ENCODE measurements at places on chromosomes 7 and 10. TPM values are rescaled to one million over a fixed set of nuclear protein-coding genes. Genes with fewer than 3 reads are reported as not detected.
A peak's percentile ranks its signal among the peaks of the same experiment; 100 is the strongest.

The GIMAP6 gene
- total RNA-seq: not detected

- H3K4me3 ChIP-seq: no peak overlapping the region
- H3K4me1 ChIP-seq: peaks cover 46% of the 10 kb centered on the region
- DNase-seq: no peak
- peak overlapping the region; percentile 71 for H3K27ac ChIP-seq
- H3K36me3 ChIP-seq: no peaks in the 10 kb centered on the region
- no peaks in the 10 kb centered on the region for H3K27me3 ChIP-seq
Measured at GRCh38 chr10:55146032-55146431, 345.0 kb upstream of the PCDH15 start.

The GNGT1 gene
- total RNA-seq: not detected

The DPP6 gene
- not detected for total RNA-seq

DNA sequence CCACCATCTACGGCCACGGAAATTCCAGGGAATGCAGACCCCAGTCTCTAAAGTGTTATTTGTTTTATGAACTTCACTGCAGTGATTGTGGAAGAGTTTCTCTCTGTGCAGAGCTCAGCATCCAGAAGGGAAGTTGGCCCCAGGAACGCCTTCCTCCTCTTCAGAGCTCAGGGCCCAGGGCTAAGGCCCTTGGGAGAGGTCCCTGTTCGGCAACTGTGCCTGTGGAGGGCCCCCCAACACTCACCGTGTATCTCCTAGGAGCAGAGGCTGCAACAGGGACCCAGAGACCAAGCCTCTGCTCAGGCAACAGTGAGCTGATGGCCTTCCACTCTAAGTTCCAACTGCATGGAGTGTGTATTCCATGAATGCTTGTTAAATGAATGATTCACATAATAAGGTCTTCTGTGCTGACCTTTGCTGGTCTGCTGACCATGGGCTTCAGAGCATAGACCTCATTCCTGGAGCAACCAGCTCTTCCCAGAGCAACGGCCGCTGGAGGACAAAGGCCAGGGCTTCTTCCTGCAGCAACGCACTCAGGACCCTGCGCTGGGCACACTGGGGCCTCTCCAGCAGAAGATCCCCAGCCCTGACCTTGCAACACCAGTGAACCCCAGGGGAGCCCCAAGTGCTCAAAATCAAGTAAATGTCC is 7.7 kb downstream of the DIP2C start:
- DNase-seq: no peak
- no peaks in the 10 kb centered on the region for H3K27me3 ChIP-seq
- peaks cover 57% of the 10 kb centered on the region for H3K4me1 ChIP-seq

GRCh38 chr7:20395511-20395910 is 64.8 kb downstream of the ITGB8 start:
- H3K4me1 ChIP-seq: no peaks in the 10 kb centered on the region
- no peaks in the 10 kb centered on the region for H3K27me3 ChIP-seq
- no peak overlapping the region for H3K4me3 ChIP-seq
- no peaks in the 10 kb centered on the region for H3K36me3 ChIP-seq

DNA sequence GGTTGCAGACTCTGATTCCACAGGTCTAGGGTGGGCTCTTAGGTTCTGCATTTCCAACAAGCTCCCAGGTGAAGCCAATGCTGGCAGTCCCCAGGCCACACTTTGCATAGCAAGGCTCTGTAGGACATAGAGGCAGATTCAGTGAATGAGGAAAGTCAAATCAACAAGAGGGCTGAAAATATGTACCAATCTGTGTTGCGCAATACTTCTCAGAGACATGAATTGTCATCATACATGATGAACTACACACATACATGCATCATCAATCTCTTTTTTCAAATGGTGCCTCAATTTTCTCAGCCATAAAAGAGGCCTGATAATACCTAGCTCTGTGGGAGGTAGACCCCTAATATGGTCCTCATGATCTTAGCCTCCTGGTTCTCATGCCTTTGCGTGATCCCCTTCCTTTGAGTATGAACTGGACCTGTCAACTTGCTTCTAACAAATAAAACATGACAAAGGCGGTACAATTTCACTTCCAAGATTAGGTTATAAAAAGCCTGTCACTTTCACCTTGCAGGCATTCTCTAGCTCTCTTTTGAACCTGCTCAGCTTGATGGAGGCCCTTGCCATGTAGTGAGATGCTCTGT is 49.0 kb downstream of the PIK3CG start:
- H3K4me3 ChIP-seq: no peak overlapping the region
- no peak overlapping the region for H3K27ac ChIP-seq
- no peak for DNase-seq
- peaks cover 8% of the 10 kb centered on the region for H3K27me3 ChIP-seq

The CPXM2 gene
- not detected for total RNA-seq

The MEOX2 gene
- total RNA-seq: 24.5 TPM

GRCh38 chr7:102914585-102914984 is 1.8 kb downstream of the LRRC17 start:
- H3K4me1 ChIP-seq: peaks cover 42% of the 10 kb centered on the region
- no peaks in the 10 kb centered on the region for H3K27me3 ChIP-seq
- no peak for DNase-seq

The CDHR1 gene
- total RNA-seq: not detected

GRCh38 chr7:67571026-67571545 is 574.5 kb downstream of the TYW1 start:
- H3K36me3 ChIP-seq: no peaks in the 10 kb centered on the region
- no peak overlapping the region for H3K4me3 ChIP-seq
- DNase-seq: no peak
- H3K4me1 ChIP-seq: no peaks in the 10 kb centered on the region
- no peaks in the 10 kb centered on the region for H3K27me3 ChIP-seq

The CLEC2L gene
- total RNA-seq: not detected

The KCNMA1 gene
- 98.1 TPM for total RNA-seq

DNA sequence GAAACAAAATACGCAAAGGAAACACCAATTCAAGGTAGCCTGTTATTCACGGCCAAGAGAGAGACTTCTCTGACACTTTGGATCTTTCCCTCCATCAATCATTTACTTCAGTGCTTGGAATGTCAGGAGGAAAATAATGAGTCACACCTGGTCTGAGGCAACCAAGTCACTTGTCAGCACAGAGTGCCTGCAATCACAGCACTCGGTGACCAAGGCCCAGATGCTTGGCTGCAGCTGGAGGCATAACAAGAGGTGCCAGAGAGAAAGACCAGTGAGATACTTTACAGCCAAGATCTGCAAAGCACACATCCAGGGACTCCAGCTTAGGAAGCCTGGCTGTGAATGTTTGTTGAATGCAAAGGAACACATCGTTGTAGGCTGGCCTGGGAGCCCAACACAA is 33.9 kb downstream of the ASB13 start:
- H3K4me3 ChIP-seq: no peak overlapping the region
- no peaks in the 10 kb centered on the region for H3K36me3 ChIP-seq
- H3K27ac ChIP-seq: no peak overlapping the region
- DNase-seq: no peak
- H3K4me1 ChIP-seq: peaks cover 15% of the 10 kb centered on the region

- H3K27me3 ChIP-seq: peaks cover 9% of the 10 kb centered on the region
- H3K27ac ChIP-seq: no peak overlapping the region
- H3K4me3 ChIP-seq: no peak overlapping the region
- DNase-seq: no peak
Measured at GRCh38 chr7:123570390-123571182, 13.0 kb upstream of the NDUFA5 start.

DNA sequence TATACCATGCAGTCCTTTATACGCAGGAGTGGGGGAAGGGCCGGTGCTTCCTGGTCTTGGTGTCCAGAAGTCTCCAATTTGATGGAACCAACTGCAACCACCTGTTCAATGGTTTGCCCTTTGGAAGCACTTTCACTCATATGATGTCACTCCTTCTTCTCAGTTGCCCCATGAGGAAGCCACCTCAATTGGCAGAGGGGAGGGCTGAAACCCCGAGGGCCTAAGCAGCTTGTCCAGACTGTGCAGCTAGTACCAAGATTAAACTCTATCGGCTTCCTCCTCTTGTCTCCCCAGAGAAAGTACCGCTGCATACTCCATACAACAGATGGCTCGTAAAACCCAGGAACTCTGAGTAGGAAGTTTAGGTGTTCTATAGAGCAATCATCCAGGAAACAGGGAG is 789.4 kb downstream of the TYW1 start:
- no peaks in the 10 kb centered on the region for H3K27me3 ChIP-seq
- no peak overlapping the region for H3K4me3 ChIP-seq
- no peaks in the 10 kb centered on the region for H3K36me3 ChIP-seq
- H3K4me1 ChIP-seq: no peaks in the 10 kb centered on the region
- no peak for DNase-seq
- no peak overlapping the region for H3K27ac ChIP-seq

The TMUB1 gene
- total RNA-seq: 30.0 TPM

DNA sequence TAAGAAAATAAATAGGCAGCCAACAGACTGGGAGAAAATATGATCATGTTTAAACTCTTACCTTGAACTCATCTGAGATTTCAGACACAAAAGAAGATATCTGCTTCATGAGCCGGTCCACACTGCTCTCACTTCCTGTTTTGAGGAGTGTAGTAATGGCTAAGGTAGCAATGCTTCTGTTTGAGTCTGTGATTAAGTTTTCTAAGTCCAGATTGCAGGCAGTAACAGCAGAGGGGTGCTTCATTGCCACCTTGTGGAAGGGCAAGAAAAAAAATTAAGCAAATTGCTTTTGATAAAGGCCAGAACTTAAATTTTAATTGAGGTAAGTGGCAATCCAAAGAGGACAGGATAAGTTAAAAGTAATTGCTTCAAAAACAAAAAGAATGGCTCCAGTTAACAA is 69.1 kb downstream of the MEST start:
- no peak overlapping the region for H3K27ac ChIP-seq
- H3K36me3 ChIP-seq: peaks cover 26% of the 10 kb centered on the region
- no peak for DNase-seq
- H3K4me3 ChIP-seq: no peak overlapping the region
- no peaks in the 10 kb centered on the region for H3K27me3 ChIP-seq

DNA sequence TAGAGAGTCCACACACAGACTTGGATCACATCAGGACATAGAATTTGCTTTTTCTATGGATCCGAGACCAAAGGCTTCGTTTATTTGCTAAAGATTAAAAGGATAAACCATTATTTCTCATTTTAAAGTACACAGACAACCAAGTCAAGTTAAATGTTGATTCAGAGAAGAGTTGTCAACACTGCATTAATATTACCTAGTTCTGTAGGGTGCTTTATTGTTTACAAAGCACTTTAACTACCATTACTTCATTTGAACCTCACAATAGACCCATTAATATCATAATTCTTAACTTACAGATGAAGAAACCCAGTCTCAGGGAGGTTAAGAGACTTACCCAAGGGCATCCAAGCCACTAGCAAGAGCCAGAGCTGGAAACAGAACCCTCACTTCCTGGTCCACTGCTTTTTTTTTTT is 43.2 kb upstream of the GSAP start:
- no peak for DNase-seq
- no peaks in the 10 kb centered on the region for H3K36me3 ChIP-seq
- H3K4me3 ChIP-seq: no peak overlapping the region
- no peak overlapping the region for H3K27ac ChIP-seq
- H3K27me3 ChIP-seq: no peaks in the 10 kb centered on the region

DNA sequence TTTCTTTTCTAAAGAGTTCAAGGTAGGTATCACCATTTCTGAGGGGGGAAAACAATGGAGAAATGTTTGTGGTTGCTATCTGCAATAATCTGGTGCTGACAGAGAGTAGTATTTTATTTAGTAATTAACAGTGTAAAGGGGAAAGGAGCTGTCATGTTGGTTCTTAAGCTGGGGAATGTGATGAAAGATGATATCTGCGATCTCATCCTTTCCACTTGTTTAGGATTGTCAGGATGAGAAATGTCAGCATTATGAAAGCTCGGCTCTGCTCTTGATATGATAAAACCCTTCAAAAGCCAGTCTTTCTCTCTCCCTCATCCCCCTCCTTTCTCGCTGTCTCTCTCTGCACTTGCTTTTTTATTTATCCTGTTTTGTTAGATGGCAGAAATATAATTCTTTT is 106.1 kb downstream of the POU6F2 start:
- peaks cover 29% of the 10 kb centered on the region for H3K27me3 ChIP-seq
- no peaks in the 10 kb centered on the region for H3K36me3 ChIP-seq
- no peak overlapping the region for H3K4me3 ChIP-seq
- peaks cover 7% of the 10 kb centered on the region for H3K4me1 ChIP-seq
- no peak overlapping the region for H3K27ac ChIP-seq
- no peak for DNase-seq

The GNAT3 gene
- not detected for total RNA-seq

GRCh38 chr10:56728349-56728748 is 367.3 kb upstream of the ZWINT start:
- no peaks in the 10 kb centered on the region for H3K27me3 ChIP-seq
- H3K36me3 ChIP-seq: no peaks in the 10 kb centered on the region
- H3K4me1 ChIP-seq: no peaks in the 10 kb centered on the region

- no peak overlapping the region for H3K27ac ChIP-seq
- H3K4me3 ChIP-seq: no peak overlapping the region
- no peak for DNase-seq
- peaks cover 5% of the 10 kb centered on the region for H3K36me3 ChIP-seq
- H3K27me3 ChIP-seq: no peaks in the 10 kb centered on the region
Measured at GRCh38 chr7:101422356-101423195, 59.9 kb downstream of the COL26A1 start.

DNA sequence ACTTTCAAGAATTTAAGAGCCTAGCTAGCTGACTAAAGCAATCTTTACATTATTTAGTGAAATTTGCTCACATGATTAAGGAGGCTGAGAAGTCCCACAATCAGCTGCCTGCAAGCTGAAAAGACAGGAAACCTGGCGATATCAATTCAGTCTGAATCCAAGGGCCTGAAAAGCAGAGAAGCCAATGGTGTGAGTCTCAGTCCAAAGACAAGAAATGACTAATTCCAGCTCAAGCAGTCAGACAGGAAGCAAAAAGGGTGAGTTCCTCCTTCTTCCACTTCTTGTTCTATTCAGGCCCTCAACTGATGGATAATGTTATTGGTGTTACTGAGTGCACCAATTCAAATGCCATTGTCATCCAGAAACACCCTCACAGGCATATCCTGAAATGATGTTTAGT is 1231.6 kb upstream of the CELF2 start:
- H3K27ac ChIP-seq: no peak overlapping the region
- no peaks in the 10 kb centered on the region for H3K4me1 ChIP-seq
- DNase-seq: no peak
- H3K27me3 ChIP-seq: no peaks in the 10 kb centered on the region

DNA sequence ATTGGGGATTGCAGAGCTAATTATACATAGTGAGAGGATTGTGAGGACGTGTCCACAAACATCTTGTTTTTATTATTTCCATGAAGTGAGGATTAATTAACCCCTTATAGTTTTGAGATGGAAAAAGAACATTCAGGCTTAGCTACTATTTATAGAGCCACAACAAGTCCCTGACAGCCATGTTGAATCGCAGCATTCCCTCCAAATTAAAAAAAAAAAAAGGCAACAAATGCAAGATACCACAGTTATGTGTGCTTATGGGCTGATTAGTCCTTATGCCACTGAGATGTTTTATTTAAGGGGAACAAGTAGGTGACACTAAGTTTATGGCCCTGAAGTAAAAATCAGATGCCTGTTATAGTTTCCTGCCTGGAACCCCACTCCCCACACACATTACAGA is 350.3 kb downstream of the GPAM start:
- no peak for DNase-seq
- H3K27ac ChIP-seq: no peak overlapping the region
- H3K36me3 ChIP-seq: no peaks in the 10 kb centered on the region
- no peak overlapping the region for H3K4me3 ChIP-seq
- no peaks in the 10 kb centered on the region for H3K27me3 ChIP-seq
- no peaks in the 10 kb centered on the region for H3K4me1 ChIP-seq

GRCh38 chr7:118085000-118085399 is 99.0 kb upstream of the LSM8 start:
- H3K4me3 ChIP-seq: no peak overlapping the region
- H3K27me3 ChIP-seq: no peaks in the 10 kb centered on the region
- H3K27ac ChIP-seq: no peak overlapping the region
- peaks cover 4% of the 10 kb centered on the region for H3K4me1 ChIP-seq
- H3K36me3 ChIP-seq: no peaks in the 10 kb centered on the region

- peak; percentile 60 for DNase-seq
- H3K36me3 ChIP-seq: no peaks in the 10 kb centered on the region
- peaks cover 10% of the 10 kb centered on the region for H3K27me3 ChIP-seq
- H3K4me1 ChIP-seq: no peaks in the 10 kb centered on the region
Measured at GRCh38 chr10:70596860-70597809, 5.4 kb downstream of the PRF1 start.

The HOXA3 gene
- total RNA-seq: not detected

The HOXA9 gene
- total RNA-seq: not detected

Measured in osteocyte (in vitro differentiated cells).